A549 treated with AZD2906 at 1 μM for 4 hours (cell line): ENCODE measurements at places on chromosomes 4 and X. TPM values are rescaled to one million over a fixed set of nuclear protein-coding genes. Genes with fewer than 3 reads are reported as not detected.

Gene CYBB
- 0.01 to 0.09 TPM (median 0.03 TPM) in 5 replicates for total RNA-seq

Gene USP17L19
- not detected in 5 replicates for total RNA-seq

Gene CFAP299
- total RNA-seq, result 0.15 TPM in 1 of 5 replicates, not detected in the others

Gene SPANXA2
- total RNA-seq, result 0.17 to 0.24 TPM in 2 of 5 replicates, not detected in the others

Gene AKAP14
- 0.08 TPM in 1 of 5 replicates, not detected in the others for total RNA-seq

Gene GALNTL6
- 0.02 to 0.15 TPM (median 0.09 TPM) in 5 replicates for total RNA-seq

Gene LRAT
- 0.07 to 0.09 TPM in 2 of 5 replicates, not detected in the others for total RNA-seq

Gene CPE
- 1.6 to 2.3 TPM (median 1.8 TPM) in 5 replicates for total RNA-seq

Gene ATOH1
- not detected in 5 replicates for total RNA-seq

Gene MAGEE1
- total RNA-seq, result 3.2 to 4.8 TPM (median 4.2 TPM) in 5 replicates

Gene AKAP4
- total RNA-seq, result 0.14 TPM in 1 of 5 replicates, not detected in the others

Gene GAGE2A
- not detected in 5 replicates for total RNA-seq

Gene PLAC1
- total RNA-seq, result 0.52 to 1.5 TPM (median 0.65 TPM) in 5 replicates

Gene LAS1L
- 61.6 to 67.1 TPM (median 65.0 TPM) in 5 replicates for total RNA-seq

Gene GLUD2
- 2.0 to 2.4 TPM (median 2.3 TPM) in 5 replicates for total RNA-seq

Gene CT45A2
- not detected in 5 replicates for total RNA-seq

Gene STARD8
- 1.0 to 1.8 TPM (median 1.5 TPM) in 5 replicates for total RNA-seq

Gene AMMECR1
- total RNA-seq, result 6.1 to 8.4 TPM (median 7.3 TPM) in 5 replicates

Gene FSTL5
- 0.03 to 0.07 TPM (median 0.05 TPM) in 3 of 5 replicates, not detected in the others for total RNA-seq

Gene EIF4E
- 64.3 to 146 TPM (median 70.2 TPM) in 5 replicates for total RNA-seq

Gene TEX13D
- total RNA-seq, result not detected in 5 replicates

Gene CRLF2
- total RNA-seq, result 0.56 to 1.4 TPM (median 0.87 TPM) in 5 replicates

Gene PLP1
- 0.05 TPM in 1 of 5 replicates, not detected in the others for total RNA-seq

Gene JADE3
- 10.1 to 14.6 TPM (median 10.9 TPM) in 5 replicates for total RNA-seq

Gene MCF2
- 0.03 to 0.27 TPM (median 0.06 TPM) in 5 replicates for total RNA-seq

Gene DOK7
- 0.22 to 0.76 TPM (median 0.32 TPM) in 5 replicates for total RNA-seq

Gene AMER1
- total RNA-seq, result 2.1 to 2.9 TPM (median 2.6 TPM) in 5 replicates

Gene RTL9
- 0.05 to 0.16 TPM (median 0.11 TPM) in 5 replicates for total RNA-seq

Gene SPIN4
- total RNA-seq, result 4.0 to 6.2 TPM (median 5.1 TPM) in 5 replicates

Gene VCX2
- not detected in 5 replicates for total RNA-seq

Gene ZCCHC18
- total RNA-seq, result 0.02 to 0.24 TPM (median 0.09 TPM) in 4 of 5 replicates, not detected in the other

Gene F8A2
- total RNA-seq, result not detected in 5 replicates

Gene DMRTC1B
- total RNA-seq, result 0.17 TPM in 1 of 5 replicates, not detected in the others

Gene SSX2B
- not detected in 5 replicates for total RNA-seq

Gene SOWAHD
- total RNA-seq, result 0.06 to 0.18 TPM (median 0.13 TPM) in 4 of 5 replicates, not detected in the other

Gene DNAAF6
- 0.06 TPM in 1 of 5 replicates, not detected in the others for total RNA-seq

Gene CXCL10
- 0.06 to 0.21 TPM (median 0.07 TPM) in 4 of 5 replicates, not detected in the other for total RNA-seq

Gene SH3RF1
- total RNA-seq, result 6.4 to 9.2 TPM (median 7.2 TPM) in 5 replicates

Gene NLRP2B
- total RNA-seq, result not detected in 5 replicates

Gene ADRA2C
- 5.9 to 11.0 TPM (median 10.6 TPM) in 5 replicates for total RNA-seq

Gene SLC9A6
- 7.3 to 9.7 TPM (median 8.5 TPM) in 5 replicates for total RNA-seq

Gene FRMD7
- not detected in 5 replicates for total RNA-seq

Gene SEC24D
- 12.7 to 17.7 TPM (median 15.6 TPM) in 5 replicates for total RNA-seq

Gene NRK
- not detected in 5 replicates for total RNA-seq

Gene MEPE
- not detected in 5 replicates for total RNA-seq

Gene FGF5
- total RNA-seq, result 0.07 to 0.23 TPM (median 0.10 TPM) in 5 replicates

Gene REPS2
- total RNA-seq, result 0.73 to 1.8 TPM (median 1.3 TPM) in 5 replicates

Gene GASK1B
- 0.25 to 0.41 TPM (median 0.34 TPM) in 5 replicates for total RNA-seq

Gene NPY2R
- total RNA-seq, result 0.02 to 0.03 TPM (median 0.02 TPM) in 3 of 5 replicates, not detected in the others
